ENCODE measurements at places on chromosomes 1 and 21.

GRCh38 chr1:18740617-18741016, 110.0 kb downstream of the PAX7 start:
- DNase-seq: no peak

- DNase-seq: no peak
Observed at GRCh38 chr1:221117133-221117532, 237.9 kb downstream of the HLX start.

DNA sequence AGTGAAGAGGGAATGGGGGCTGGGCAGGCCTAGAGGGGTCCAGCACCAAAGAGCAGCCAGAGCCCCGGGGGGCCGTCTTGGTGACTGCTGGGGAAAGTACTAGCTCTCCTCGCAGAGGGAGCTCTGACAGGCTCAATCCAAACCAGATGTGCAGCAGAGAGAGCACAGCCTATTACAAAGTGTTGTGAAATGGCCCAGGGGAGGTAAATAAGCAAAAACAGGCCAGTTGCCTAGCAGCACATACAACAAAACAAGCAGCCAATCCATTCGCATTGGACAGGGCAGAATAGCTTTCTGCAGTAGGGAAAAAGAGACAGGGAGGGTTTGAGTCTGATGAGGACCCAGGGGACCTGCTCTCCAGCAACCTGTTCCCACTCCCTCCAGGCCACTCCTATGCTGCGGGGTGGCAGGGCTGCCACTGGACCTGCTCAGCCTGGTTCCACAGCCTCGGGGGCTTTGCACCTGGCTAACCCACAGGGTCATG, 239.6 kb upstream of the FGGY start:
- DNase-seq: no peak

DNA sequence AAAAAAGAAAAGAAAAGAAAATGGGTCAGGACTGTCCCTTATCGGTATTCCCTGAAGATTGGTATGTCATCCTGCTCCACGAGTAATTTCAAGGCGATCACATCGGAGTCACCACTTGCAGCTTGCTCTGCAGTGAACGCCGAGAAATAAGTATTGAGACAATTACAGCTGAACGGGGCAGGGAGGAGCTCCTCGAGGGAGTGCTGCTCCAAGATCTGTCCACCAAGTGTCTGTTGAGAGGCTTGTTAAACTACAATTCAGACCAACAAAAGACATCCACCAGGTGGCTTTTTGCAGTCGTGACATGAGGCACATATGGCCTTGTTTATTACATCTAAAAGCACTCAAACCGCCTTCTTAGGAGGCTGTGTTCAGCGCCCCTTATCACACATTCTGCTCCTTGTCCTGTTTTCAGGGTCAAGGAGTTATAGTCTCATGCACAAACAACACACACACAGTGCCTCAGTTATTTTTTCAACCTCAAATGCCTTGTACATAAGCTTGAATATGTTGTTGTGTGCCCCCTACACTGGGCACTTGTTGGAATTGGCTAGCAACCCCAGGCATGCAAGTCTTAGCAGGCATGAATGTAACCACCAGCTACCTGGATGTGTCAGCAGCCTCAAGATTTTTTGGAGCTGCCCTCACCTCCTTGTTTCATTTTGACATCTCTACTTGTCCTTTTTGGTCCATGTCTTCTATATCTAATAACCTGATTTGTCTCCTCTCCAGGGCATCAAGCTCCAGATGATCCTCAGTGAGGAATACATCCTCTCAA, 13.0 kb upstream of the CD48 start:
- no peak for DNase-seq

DNA sequence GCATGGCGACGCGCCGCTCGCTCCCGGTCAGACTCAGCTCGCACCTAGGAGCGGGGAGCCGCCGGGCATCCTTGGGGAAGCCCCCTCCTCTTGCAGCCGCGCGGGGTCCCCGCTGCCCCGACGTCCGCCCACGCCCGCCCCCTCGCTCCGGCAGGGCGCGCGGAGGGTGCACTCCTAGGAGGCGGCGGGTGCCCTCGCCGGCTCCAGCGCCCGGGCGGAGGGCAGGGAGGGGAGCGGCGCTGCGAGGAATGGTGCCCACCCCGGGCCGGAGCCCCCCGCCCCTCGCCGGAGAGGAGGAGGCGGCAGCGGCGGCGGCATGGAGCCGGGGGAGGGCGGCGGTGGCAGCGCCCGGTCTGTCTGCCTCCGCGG, 488 bp downstream of the FAM78B start:
- no peak for DNase-seq

- no peak for DNase-seq
Observed at GRCh38 chr1:147109041-147109440, 63.2 kb downstream of the PRKAB2 start.

DNA sequence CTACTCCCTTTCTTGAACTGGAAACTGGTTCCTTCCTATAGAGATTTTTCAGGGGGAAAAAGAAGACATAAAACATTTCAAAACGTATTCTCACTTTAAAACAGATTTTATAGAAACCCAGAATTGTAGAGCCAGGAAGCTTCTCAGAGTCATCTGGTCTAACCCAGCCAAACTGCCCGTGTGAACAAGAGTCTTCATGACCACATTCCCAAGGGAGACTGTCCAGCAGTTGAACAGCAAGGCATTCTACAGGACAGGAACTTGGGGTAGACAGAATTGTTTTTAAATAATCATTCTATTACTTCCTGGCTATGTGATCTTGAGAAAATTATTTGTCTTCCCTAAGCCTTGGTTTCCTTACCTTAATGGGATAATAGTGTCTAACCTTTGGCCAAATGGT, 163.5 kb upstream of the IVNS1ABP start:
- DNase-seq: no peak

DNA sequence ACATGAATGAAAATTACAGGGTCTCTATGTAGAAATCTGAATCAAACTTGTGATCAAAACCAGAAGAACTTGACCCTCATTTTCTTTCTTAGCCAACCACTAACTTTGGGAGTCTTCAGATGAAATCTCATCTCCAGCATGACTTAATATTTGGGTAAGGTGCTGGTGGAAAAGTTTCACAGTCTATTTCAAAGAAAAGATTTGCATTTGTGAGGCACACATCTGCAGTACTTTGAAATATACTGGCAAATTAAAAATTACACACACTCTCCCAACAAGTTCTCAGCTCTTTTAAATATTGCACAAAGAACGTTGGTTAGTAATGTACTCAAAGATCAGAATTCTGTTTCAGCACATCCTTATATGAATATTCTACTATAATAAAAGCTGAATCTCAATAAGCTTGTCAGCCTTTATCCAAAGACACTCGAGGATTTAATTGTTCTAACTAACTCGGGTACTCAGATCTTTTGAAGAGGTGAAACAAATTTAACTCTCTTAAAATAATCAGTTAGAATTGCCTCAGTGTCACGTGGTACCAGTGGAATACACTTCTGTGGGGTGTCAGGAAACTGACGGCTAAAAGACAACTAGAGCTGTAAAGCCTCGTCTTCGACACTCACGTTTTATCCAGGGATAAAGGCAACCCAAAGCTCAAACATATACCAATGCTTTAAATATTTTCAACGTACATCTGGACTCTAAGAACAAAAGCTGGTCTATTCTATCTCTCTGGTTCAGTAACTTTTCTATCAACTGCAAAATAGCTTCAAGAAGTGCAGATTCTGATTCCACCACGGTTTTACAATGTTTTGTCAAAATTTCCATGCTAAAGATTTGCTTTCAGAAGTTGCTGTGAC, 19.0 kb downstream of the SAMSN1 start:
- no peak for DNase-seq

- no peak for DNase-seq
Observed at GRCh38 chr1:172095846-172096245, 254.5 kb downstream of the DNM3 start.

DNA sequence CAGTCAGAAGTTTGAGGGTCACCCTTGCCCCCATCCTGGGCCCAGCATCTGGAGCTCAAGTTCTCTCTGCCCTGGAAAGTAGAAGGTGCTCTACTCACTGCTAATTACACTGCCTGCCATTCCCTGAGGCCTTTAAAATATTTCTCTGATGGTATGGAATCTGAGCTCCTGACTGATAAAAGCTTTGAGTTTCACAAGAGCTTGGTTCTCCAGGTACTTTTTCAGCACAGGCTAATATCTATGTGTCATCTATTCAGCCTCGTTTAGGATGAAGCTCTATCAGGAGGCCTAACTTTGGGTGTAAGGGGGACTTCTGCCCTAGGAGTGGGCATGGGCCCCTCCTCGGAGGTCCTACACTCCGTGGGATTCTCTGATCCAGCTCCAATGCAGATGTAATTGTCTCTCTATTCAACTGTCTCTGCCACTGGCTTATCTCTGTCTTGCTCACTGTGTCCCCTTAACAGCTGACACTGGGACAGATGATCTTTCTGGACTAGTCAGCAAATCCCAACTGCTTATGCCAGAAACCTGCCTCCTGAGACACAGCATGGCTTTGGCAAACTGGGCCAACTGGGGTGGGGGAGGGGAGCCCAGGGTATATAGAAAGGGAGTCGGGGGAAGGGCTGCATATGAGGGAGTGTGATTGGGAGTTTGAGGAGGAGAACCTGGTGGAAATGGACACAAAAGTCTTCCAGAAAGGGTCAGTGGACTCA, 104.2 kb upstream of the GADD45A start:
- DNase-seq: no peak

- no peak for DNase-seq
Observed at GRCh38 chr1:78619446-78619802, 824 bp upstream of the IFI44L start.

DNA sequence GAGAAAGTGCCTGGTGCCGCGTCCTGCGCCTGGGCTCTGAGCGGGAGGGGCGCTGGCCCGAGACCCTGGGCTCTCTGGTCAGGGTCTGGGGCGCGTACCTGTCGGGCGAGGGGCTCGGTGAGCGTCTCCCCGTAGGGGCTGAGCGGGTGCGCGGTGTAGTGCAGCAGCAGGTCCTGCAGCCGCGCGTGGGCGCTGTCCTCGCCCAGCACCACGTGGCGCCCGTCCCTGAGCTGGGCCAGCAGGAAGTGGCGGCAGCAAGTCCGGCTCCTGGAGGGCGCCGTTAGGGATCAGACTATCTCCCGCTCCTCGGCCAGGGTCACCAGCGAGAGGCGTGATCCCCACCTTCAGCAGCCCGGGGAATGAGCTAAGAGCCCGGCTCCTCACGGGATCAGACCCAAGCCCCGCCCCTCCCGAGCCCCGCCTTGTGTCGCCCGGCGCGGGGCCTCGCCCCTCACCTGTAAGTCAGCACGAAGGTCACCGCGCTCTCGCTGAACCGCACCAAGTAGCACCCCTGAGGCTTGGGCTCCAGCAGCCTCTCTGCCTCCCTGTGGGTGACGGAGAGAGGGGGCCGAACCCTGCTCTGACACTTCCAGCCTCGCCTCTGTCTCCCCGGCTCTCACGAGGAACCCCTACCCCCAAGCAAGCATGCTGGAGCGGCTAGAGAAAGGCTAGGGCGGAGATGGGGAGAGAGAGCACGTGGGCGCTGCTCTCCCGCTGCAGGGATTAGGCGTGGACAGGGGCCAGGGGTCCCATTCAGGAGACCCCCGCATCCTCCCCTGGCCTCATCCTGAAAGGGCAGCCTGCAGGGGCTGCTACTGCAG, 2.7 kb downstream of the SH2D2A start:
- DNase-seq: peak; percentile 69

DNA sequence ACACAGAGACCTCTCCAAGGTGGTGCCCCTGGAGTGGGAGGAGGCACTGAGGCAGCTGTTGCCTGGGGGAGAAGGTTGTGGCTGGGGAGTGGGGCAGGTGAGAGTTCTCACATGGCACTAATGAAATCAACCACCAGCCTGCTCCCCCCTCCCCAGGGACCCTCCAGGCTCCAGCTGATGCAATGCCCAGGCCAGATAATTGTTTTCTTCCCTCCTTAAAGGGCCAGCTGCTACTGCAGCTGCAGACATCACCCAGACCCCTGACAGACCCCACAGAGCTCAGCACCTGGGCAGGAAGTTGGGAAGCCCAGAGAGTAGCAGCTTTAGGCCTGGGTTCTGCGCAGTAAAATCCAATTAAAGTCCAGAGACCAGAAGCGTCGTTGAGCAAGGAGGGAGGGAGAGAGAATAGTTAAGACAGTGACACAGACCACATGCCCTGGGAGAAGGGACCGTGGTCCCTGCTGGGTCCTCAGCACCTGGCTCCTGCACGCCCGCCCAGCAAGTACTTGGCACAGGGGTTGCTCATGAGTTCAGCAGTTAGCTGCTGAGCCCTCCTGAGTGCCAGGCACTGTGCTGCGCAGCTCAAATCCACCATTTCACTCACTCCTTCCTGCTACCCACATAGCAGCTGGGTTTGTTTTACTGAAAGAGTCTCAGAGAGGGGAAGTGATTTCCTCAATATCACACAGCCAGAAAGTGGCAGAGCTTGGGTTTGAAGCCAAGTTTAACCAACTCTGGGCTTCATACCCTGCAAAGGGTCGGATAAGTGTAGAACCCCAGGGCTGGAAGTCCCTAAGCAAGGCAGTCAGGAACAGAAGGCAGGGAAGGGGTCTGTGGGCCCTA, 1.9 kb downstream of the RIMS3 start:
- DNase-seq: no peak

GRCh38 chr1:185074307-185074706, 28.9 kb downstream of the RNF2 start:
- no peak for DNase-seq

- DNase-seq: no peak
Observed at GRCh38 chr21:44482581-44483287, 27.4 kb downstream of the LRRC3 start.

DNA sequence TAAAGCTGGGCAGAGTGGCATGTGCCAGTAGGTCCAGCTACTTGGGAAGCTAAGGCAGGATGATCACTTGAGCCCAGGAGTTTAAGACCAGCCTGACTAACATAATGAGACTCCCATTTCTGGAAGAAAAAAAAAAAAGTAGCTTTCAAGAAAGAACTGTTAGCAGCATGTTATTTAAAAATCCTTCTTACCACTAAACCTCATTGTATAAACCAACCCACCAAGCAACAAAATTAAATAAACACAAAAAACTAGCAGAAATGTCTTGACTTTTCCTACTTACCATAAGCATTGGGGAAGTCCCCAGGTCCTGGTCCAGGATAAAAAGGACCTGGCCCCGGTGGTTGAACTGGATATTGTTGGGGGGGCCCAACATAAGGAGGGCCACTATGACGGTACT, 192.9 kb upstream of the HP1BP3 start:
- no peak for DNase-seq

DNA sequence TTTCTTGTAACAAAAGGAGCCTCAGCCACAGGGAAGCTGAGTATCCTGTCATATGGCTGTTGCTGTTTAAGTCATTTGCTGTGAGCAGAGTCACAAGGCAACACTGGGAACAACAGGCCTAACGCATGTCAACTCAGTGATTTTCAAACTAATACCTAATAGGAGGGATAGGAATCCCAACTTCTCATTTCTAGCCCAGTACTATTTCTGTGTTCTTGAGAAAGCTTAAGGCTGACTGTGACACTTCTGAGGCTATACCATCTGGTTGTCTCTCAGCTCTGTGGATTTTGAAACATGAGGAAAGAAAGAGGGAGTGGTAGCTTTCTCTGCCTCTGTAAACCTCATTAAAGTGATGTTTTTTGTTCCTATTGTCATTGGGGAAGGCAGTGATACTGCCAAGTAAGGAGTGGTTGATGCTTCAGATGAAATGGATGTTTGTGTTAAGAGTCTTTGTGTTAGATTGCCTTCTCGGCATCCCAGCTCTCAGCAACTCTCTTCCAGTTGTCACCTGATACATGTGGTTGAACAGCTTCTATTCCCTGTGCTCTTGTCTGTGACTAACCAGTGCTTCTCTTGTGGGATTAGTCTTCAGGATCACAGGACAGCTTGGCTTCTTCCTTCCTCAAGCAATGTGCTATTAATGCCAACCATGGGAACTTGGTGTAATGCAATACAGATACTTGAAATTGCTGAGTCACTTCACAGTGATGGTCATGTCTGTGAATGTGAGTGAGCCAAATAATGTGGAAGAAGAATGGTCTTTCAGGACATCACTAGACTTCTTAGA, 166.8 kb upstream of the IVNS1ABP start:
- no peak for DNase-seq

Data from activated T-cell treated with anti-CD3 and anti-CD28 coated beads for 4 hours (primary cell).